ENCODE measurements at places on chromosomes 5 and 9.
A peak's percentile ranks its signal among the peaks of the same experiment; 100 is the strongest.

DNA sequence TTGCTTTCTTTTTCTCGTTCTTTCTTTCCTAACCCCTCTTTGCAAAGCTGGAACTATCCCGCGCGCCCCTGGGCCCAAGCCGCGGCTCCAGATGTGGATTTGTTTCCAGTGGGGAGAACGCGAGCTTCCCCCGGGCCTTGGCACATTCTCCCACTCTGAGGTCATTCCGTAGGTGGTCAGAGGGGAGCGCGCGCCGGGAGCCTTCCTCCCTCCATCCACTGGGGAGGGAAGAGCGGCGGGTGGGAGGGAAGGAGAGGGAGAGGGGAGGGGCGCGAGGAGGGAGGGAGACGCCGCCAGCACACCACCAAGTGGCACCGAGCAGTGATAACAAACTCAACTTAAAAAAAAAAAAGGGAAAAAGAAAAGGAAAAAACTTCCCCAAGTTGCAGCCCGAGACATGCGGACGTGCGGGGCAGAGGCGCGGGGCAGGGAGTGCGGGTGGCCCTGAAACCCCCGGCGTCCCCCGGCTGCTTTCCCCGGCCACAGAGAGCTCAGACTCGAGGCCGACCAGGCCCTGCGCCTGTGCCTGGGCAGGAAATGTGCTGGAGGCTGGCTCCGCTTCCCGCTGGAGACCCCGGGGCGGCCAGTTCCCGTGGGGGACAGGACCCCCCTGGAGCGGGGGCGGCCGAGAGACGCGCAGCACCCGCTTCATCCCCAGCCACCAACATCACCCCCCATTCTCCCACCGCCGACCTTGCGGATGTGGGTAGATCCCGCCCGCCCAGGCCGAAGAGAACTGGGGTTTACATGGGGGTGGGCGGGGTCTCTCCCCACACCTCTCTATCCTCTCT is 3.1 kb downstream of the IER5L start:
- peak; percentile 91 for DNase-seq

GRCh38 chr5:132053483-132053882 is 7.0 kb upstream of the IL3 start:
- no peak for DNase-seq

GRCh38 chr9:98175762-98176161 is 16.7 kb downstream of the CORO2A start:
- no peak for DNase-seq

- DNase-seq: peak; percentile 8
Observed at GRCh38 chr9:17531642-17532254, 47.1 kb upstream of the SH3GL2 start.

DNA sequence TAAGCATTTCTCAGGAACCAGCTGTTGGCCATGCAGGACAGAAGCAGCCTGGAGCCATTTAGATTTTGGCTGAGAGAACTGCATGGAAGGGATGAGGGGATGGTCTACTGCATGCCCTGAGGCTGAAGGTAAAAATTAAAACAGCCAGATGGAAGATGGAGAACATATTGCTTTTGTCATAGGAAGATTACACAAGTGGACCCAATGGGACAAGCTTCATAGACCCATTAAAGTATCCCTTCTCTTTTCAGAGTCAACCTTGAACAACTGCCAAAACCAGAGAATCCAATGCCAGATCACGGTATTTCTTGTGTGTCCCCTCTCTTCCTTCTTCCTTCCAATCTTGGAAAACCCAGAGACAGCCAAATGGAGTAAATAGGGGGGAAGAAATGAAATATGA is 253.4 kb downstream of the NR2F1-AS1 start:
- DNase-seq: no peak
